HepG2 (cell line): ENCODE measurements at places on chromosomes 2 and 18. TPM values are rescaled to one million over a fixed set of nuclear protein-coding genes. Genes with fewer than 3 reads are reported as not detected.

The EPB41L3 gene
- total RNA-seq, result not detected in 2 replicates

The UGT1A4 gene
- total RNA-seq, result not detected in 2 replicates

The SKA1 gene
- total RNA-seq, result 21.3 and 28.3 TPM in 2 replicates

The GPR35 gene
- total RNA-seq, result 21.6 and 27.1 TPM in 2 replicates

The ITGA4 gene
- total RNA-seq, result not detected in 2 replicates

The ERMN gene
- total RNA-seq, result not detected in 2 replicates

The CYS1 gene
- not detected in 2 replicates for total RNA-seq

The SS18 gene
- total RNA-seq, result 49.2 and 61.4 TPM in 2 replicates

The IL1RL1 gene
- total RNA-seq, result 0.02 and 0.06 TPM in 2 replicates

- no peak for DNase-seq
These were observed 60.3 kb upstream of the LYPD6B start for GRCh38 chr2:148978026-148978685.

- peak; percentile 7 for DNase-seq
These were observed 844.3 kb downstream of the MBD2 start for GRCh38 chr18:53380063-53380639.

DNA sequence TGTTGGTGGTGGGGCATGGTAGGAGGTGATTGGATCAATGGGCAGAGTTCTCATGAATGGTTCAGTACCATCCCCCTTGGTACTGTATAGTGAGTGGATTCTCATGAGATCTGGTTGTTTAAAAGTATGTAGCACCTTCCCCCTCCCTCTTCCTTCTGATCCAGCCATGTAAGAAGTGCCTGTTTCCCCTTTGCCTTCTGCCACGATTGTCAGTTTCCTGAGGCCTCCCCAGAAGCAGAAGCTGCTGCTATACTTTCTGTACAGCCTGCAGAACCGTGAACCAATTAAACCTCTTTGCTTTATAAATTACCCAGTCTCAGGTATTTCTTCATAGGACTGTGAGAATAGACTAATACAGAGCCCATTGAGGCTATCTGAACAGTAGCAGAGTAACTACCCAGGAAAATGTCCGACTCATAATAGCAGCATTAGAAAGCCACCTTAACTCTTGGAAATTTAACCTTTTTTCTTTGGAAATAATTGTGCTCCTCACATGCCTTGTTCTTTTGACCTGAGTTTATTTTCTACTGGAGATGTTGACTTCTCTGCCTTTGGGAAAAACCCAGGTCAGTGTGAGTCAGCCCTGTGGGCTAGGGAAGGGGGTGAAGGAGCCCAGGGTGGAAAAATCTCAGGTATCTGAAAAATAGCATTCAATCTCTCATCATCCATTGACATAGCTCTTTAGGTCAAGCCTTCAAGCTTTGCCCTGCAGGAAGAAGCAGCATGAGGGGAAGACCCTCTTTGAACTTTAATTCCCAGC is 18.1 kb downstream of the CYP1B1 start:
- DNase-seq, result no peak

DNA sequence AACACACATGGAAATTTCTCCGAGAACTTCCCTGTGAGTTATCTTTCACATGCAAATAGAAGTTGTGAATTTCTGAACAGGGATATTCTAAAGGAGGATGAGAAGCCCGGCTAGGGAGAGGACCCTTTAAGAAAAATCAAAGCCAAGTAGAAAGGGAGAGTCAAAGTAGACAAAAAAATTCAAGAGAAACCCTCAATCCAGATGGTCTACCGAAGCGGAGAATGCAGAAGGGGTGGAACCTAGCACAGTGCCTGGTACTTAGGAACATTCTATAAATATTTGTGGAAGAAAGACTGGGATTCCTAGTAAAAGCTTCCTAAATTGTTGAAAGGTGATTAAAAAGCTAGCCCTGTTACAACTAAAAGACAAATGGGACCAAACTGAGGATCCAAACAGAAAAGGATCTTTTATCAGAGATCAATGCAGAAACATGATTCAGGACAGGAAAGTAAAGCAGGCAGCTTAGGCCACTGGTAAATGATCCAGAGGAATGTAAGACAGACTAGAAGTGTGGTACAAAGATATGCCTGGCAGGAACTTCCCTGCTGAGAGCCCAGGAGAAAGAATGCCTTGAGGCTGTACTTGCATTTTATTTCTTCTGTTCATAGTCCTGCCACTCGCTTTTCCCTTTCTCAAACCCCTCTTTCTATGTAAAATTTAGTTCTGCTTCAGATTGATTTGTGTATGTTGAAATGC is 19.5 kb upstream of the GLS start:
- no peak for DNase-seq

DNA sequence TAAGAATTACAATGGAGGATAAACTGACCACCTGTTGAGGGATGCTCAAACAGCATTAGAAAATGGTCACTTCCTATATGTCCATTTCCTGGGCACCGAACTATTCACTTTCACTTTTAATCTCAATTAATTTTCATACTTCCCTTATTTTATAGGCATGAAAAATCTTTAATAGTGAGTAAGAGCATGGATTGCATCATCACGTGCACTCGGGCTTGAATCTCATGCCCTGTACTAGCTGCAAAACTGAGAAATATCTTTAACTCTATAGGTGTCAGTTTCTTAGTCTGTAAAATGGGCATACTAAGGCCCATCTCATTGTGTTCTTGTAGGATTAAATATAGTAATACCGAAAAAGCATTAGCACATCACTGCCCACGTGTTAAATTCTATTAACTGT is 183.9 kb upstream of the FIGN start:
- no peak for DNase-seq

DNA sequence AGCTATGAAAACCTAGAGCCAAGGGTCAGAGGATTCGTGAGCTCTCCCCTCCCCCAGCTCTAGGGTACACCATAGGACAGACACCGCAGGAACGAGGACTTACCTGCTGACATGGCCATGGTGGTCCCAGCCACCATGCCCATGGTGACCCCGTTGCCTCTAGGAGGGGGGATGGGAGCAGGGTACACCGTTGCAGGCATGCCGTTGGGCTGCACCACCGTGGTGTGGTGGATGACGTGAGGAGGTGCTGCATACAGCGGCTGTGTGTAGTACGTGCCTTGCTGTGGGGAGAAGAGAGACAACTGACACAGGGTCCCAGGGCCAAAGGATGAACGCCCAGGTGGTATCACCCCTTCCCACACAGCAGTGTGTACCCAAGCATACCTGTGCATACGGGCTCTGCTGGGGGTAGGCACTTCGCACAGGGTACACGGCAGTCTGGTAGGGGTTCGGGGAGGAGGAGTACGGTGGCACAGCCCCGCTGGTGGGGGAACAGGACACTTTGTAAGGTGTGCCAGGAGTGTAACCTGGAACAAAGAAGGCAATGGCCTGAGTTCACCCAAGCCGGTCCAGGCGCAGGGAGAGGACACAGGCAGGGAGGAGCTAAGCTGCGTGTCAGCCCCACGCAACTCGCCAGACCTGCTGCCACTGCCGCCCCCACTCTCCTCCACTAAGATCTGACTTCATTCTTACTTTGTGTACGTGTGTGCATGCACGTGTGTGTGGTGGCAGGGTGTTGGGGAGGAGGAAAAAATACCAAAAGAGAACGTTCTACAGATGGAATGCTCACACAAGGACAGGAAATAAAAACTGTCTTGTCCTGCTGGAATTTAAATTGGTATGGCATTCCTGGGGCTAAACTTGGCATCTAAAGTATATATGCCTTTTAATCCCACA is 37.8 kb downstream of the FAM168B start:
- DNase-seq, result no peak

GRCh38 chr2:11983870-11984269 is 237.4 kb downstream of the LPIN1 start:
- no peak for DNase-seq

- DNase-seq, result peak; percentile 66
These were observed 151.6 kb downstream of the GLI2 start for GRCh38 chr2:120887320-120887697.

- DNase-seq, result no peak
These were observed 31.2 kb upstream of the NTSR2 start for GRCh38 chr2:11701206-11701605.

DNA sequence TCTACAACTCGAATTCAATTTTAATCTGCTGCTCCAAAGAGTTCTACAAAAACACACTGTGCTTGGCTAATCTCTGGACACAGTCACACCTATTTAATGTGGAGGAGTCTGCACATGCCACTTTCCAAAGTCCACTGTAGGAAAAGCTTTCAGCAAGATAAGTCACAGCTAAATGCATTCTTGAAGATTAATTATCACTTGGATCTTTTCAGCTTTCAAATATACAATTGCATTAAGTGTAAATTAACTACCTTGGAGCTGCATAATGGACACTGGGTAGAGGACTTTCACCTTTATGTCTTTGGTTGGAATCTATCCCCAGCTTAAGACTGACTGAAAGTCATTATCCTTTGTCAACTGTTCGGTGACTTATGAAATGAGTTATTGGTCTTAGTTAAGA is 565.1 kb downstream of the PIK3C3 start:
- DNase-seq, result no peak

DNA sequence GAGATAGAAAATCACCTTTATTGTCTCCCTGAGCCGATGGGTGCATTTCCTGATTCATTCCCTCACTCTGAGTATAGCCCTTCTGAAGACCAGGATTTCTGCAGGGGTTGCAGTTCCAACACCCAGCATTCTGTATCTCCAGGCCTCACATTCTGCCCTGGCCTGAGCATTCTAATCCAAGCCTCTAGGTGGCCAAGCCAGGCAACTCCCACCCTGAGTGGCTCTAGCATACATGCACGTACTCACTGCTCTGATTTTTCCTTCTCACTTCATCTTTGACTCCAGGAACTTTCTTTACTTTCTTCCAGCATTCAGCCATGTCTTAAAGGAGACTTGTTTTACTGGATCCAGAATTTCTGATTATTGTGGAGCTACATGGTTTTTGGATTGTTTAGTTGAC is 100.7 kb upstream of the STK39 start:
- DNase-seq, result peak; percentile 73

- no peak for DNase-seq
These were observed 945.7 kb upstream of the LRRTM1 start for GRCh38 chr2:81250270-81250669.

GRCh38 chr2:133516405-133517026 is 51.7 kb downstream of the NCKAP5 start:
- no peak for DNase-seq

DNA sequence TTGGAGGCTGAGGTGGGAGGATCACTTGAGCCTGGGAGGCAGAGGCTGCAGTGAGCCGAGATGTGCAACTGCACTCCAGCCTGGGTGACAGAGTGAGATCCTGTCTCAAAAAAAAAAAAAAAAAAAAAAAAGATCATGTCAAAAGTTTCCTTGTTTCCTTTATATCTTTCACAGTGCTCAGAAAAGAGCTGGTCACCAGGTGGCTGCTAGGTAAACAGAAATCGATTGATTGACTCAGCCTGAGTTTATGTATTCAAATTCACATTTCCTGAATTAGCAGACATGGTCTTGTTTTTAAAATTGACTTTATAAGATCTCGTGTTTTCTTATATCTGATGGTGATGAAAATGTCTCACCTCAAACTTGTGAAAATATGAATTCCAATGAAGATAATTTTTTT is 261.8 kb upstream of the FANCL start:
- DNase-seq, result no peak

DNA sequence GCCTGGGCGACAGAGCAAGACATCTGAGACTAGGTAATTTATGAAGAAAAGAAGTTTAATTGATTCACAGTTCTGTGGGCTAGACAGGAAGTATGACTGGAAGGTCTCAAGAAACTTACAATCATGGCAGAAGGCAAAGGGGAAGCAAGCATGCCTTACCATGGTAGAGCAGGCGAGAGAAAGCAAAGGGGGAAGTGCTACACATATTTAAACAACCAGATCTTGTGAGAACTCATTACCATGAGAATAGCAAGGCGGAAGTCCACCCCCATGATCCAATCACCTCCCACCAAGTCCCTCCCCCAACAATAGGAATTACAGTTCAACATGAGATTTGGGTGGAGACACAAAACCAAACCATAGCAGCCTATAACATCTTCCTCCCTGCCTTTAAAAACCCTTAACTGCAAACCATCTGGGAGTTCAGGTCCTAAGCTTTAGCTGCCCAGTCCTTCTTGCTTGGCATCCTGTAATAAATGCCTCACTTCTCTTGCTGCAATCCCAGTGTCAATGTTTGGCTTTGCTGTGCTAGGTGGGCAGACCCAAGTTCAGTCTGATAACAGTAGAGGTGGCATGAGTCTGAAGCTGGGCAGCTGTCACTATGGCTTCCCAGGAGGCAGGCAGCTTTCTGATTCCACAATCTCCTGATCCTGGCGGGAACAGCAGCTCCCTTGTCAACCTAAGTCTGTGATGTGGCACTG is 11.2 kb upstream of the SP5 start:
- DNase-seq, result peak; percentile 47

DNA sequence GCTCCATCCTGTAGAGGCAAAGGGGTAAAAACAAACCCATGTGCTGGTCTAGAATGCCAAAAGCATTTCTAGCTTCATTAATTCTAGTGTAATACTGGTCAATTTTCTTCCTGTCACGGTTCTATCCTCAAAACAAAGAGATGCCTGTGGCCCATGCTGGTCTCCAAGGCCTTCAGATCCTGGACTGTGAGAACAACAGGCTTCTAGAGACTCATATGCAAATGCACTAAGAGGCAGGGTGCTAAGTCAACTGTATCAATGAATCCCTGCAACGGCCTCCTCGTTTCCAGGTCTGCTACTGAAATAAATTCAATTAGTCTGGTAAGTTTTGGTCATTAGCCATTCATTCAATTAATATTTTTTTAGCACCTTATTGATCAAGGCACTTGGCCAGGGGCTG is 4.0 kb downstream of the IFT172 start:
- DNase-seq, result no peak

DNA sequence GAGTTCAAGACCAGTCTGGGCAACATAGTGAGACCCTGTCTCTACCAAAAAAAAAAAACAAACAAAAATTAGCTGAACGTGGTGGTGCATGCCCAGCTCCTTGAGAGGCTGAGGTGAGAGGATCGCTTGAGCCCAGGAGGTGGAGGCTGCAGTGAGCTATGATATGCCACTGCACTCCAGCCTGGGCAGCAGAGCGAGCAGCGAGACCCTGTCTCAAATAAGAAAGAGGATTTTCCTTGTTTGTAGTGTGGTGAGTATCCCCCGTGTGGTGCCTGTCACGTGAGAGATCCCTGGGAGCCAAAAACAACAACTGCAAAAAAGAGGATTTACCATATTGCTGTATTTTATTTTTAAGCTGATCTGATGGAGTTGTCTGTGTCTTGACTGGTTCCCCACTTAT is 9.2 kb downstream of the EML4 start:
- DNase-seq, result no peak

DNA sequence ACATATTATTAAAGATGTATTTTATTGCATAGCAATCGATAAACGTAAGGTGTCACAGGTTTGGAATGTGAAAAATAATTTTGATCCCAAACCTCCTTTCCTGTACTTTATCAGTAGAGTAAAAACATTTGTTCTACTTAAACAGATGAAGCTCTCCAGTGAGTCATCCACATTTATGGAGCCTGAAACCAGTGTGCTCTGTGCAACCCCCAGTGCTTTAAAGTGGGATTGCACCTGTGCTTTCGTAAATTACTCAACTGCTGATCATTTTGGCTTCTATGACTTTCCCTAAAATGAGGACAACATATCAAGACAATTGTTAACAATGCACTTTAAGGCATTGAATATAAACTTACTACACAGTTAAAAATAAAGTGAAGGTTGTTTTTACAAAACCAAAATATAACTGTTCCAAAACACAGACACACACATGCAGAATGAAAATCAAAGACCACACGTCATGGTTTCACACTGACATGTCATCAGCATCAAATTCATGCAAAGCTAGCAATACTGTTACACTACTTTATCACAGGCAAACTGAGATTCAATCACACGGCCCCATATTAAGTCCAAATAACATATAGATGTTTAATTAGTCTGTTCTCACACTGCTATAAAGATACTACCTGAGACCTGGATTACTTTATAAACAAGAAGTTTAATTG is 9.7 kb downstream of the TMEM18 start:
- DNase-seq, result peak; percentile 58
